ENCODE measurements at places on chromosomes 4 and X.

- DNase-seq = peak; percentile 35
Measured at GRCh38 chrX:39730662-39731329, 367.0 kb downstream of the BCOR start.

GRCh38 chr4:188435381-188435780, 296.1 kb downstream of the TRIML1 start:
- DNase-seq = no peak

DNA sequence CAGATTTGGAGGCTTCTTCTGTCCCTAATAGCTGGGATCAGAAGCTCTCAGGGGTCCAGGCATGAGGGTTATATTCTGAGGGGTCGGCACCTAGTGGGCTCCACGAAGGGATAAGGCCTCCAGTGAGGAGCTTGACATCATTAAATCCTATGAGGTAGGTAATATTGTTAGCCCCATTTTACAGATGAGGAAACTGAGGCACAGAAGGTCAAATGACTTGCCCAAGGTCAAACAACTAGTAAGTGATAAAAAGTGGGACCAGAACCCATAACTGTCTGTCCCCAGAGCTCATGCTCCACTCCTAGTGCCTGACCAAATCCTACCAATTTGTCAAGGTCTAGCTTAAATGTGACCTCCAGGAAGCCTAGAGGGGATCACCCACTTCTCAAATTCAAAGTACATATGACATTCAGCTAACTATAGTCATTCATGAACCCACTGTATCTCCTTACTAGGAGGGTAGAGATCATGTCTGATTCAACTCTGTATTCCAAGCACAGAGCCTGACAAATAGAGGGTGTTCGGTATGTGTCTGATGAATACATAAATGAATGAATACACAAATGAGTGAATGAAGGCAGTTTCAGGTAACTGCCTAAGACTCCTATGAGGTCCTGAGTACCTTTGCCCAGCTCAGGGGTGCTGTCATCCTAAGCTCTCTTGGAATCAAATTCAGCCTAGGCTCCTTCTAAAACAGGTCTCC, 43.3 kb downstream of the SMC1A start:
- no peak for DNase-seq

GRCh38 chrX:120365320-120365719, 3.4 kb downstream of the ATP1B4 start:
- DNase-seq = peak; percentile 26

DNA sequence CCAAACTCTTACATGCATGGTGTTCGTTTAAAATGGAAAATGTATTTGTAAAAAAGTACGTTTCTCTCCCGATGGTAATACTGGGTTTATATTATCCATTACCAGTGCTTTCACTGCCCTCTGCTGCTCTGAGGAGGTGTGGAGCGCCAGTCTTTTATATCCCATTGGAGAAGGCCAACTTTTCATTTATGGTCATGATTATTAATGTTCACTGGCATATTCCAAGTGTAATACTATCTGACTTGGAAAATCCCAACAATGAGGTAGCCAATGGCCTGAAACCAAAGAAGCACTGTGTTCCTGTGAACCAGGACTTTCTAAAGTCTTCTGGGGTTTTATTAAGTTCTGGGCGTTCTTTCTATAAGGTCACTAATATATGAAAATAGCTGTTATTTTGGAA, 80.7 kb downstream of the SYNPO2 start:
- no peak for DNase-seq

DNA sequence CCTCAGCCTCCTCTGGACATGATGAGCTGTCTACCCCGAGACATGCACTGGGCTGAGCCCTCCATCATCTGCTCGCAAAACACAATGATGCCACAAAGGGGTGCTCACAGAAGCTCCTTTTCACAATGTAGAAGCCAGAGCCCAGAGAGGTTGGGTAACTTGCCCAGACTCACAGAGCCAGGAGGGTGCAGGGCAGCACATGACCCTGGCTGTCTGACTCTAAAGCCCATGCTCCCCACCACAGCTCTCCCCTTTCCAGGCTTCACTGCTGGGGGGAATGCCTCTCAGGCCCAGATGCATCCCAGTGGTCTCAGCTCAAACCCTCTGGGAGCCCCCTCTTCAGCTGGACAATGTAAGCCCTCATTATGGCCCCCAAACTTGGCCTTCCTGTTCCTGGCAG, 98.4 kb upstream of the AFAP1 start:
- DNase-seq = no peak

DNA sequence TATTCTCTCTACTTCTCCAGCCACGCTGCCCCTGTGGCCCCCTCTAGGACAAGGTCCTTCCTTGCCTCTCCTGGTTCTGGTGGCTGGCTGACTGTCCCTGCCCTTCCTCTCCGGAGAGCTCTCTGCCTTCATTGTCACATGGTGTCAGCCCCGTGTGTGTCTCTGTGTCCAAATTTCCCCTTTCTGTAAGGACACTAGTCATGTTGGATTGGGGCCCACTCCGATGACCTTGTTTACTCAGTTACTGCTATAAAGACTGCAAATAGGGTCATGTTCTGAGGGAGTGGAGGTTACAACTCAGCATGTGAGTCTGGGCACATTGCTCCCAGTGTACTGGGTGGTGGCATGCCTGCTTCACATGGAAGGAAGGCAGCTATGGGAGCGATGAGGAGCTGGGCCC, 129.5 kb upstream of the PSAPL1 start:
- no peak for DNase-seq

Data from stimulated activated CD4-positive, alpha-beta T cell treated with anti-CD3 and anti-CD28 coated beads, Interleukin-4, amount 100 ng/mL, for 48 hours (primary cell).